Inflammatory macrophage treated with lipopolysaccharide for 4 hours (primary cell): ENCODE measurements at places on chromosomes 7 and 10.

DNA sequence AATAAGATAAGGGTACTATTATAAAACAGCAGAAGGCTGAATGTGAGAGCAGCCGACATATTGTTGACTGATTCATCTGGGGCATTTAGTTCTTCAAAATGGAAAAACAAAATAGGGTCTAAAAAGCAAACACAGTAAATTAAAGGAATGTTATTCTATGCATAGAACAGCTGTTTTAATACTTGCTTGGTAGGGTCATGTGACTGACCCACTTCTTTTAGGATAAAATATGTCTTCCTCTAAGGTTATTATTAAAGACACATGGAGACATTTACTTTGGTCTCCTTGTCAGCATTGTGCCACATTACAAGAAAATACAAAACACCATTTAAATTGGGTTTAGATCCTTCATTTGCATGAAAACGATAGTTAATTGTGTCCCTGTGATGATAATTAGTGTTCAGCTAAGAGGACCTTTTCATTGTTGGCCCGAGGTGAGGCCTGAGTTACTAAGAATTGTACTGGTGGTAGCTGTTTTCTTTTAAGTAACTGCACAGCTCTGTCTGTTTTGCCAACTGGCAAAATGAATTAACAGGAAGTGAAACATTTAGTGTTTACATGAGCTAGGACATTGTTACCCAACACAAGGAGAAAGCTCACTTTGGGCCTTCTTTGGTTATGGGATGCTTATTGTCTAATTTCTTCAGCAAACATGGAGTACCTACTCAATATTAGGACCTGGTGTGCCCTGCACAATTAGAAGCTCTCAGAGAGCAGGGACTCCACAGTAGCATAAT, 764.4 kb downstream of the LRMDA start:
- DNase-seq, result peak; percentile 29

- no peak for DNase-seq
Measured at GRCh38 chr10:24579906-24580305, 143.8 kb downstream of the ARHGAP21 start.

- DNase-seq, result peak; percentile 65
Measured at GRCh38 chr10:49191349-49191748, 3.2 kb upstream of the TMEM273 start.

DNA sequence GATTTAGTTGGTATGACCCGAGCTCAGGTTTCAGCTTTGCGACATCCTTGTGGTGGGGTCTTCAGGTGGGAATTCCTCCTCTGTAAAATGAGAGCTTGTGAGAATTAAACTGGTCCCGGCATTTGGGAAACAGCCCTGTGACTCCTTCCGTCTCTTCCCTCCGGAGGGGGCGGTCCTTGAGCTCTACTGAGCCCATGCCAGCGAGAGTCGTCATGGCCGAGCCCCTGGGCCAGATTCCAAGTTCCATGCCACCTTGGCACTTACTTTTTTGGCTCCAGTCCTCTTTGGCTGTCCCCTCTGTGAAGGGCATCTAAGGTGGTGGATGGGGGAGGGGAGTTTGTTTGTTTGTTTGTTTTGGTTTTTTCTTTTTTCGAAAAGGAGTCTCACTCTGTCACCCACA, 47.6 kb downstream of the GTF2IRD1 start:
- no peak for DNase-seq

- no peak for DNase-seq
Measured at GRCh38 chr7:71718563-71718962, 586.6 kb downstream of the GALNT17 start.

DNA sequence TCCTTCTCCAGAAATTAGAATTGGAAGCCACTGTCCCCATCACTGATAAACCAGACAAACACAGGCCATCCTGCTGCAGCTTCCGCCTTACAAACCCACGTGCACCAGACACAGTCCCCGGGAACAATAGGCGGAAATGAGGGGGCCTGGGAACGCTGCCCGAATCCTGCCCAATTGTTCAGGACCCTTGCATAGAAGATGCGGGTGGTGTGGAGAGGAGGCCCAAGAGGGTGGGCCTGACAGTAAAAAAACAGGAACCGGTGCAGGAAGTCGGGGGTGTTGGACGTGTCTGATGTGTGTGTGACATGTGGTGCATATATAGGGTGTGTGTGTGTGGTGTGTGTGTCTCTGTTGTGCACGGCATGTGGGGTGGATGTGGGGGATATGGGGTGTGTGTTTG, 26.5 kb upstream of the CHST15 start:
- DNase-seq, result peak; percentile 59

- peak; percentile 95 for DNase-seq
Measured at GRCh38 chr10:87094373-87095235, at the start of the genes GLUD1 and SHLD2. GLUD1 (minus strand) TSS chr10:87094843; CDS start chr10:87094769, 74 bp downstream. SHLD2 (plus strand) TSS chr10:87095206; CDS start chr10:87151355, 56,149 bp downstream.

- DNase-seq, result no peak
Measured at GRCh38 chr10:2401459-2401858, 664.1 kb upstream of the ADARB2 start.

DNA sequence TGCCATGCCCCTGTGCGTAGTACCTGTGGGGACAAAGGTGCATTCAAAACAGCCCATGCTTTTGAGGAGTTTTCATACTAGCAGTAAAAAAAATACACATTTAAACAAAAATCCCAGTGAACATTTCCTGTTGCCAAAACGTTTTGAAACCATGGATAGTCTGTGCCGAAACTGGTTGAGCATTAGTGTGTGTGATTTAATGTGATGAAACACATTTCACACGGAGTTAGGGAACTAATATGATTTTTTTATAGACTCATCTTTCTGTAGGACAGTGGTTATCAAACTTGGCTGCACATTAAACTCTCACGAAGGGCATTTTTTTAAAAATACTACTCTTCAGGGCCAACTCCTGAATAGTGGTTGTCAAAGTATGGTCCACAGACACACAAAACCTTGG, 111.8 kb upstream of the CREB5 start:
- no peak for DNase-seq

DNA sequence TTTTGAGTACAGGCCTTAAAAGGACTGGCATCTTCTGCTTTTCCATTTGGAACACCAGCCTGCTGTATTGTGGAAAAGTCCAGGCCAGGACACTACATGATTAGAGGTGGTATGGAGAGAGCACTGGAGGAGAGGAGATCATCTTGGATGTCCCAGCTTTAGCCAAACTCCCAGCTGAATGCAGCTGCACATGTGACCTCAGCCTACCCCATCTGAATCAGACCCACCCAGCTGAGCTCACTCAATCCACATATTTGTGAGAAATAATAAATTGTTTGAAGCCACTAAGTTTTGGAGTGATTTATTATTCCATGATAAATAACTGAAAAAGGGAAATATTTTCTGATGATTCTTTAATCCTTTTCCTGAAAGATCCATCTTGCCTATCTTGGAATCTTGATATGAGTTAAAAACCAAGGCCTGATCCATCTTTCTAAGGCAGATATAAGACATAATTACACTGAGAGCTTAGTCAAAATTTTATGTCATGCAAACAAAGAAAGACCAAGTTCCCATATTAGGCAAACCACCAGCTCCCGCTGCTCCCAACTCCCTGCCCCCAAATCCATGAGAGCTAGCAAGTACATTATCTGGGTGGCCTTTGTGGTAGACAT, 55.1 kb upstream of the TRIL start:
- DNase-seq, result no peak

GRCh38 chr7:85638394-85638793, 451.5 kb upstream of the SEMA3D start:
- DNase-seq, result no peak

DNA sequence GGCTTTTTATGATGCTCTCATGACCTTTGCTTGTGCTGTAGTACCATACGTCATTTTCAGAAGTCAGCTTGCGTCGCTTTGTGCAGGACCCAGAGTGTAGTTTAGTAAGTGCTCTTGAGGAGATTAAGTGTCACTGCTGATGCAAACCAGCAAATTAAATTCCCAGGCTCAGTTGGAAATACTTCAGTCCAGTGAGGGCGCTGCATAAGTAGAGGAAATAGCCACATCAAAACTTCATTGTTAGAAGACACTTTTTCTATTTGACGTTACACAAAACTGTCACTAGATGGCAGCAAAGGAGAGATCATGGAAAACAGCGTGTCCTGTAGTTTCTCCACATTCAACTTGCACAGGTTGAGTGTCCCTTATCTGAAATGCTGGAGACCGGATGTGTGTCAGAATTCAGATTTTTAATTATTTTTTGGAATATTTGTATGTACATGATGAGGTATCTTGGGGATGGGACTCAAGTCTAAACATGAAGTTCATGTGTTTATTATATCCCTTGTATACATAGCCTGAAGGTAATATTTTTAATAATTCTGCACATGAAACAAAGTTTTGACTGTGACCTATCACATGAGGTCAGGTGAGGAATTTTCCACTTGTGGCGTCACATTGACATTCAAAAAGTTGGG, 7.9 kb downstream of the ZNF22 start:
- peak; percentile 77 for DNase-seq

GRCh38 chr7:68629-69028, 123.7 kb upstream of the FAM20C start:
- DNase-seq, result no peak

DNA sequence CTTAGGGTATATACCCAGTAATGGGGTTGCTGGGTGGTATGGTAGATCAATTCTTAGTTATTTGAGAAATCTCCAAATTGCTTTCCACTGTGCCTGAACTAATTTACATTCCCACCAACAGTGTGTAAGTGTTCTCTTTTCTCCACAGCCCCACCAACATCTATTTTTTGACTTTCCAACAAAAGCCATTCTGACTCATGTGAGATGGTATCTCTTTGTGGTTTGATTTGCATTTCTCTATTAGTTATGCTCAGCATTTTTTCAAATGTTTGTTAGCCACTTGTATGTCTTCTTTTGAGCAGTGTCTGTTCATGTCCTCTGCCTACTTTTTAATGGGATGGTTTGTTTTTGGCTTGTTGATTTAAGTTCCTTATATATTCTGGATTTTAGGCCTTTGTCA, 66.4 kb downstream of the MGAM2 start:
- no peak for DNase-seq

DNA sequence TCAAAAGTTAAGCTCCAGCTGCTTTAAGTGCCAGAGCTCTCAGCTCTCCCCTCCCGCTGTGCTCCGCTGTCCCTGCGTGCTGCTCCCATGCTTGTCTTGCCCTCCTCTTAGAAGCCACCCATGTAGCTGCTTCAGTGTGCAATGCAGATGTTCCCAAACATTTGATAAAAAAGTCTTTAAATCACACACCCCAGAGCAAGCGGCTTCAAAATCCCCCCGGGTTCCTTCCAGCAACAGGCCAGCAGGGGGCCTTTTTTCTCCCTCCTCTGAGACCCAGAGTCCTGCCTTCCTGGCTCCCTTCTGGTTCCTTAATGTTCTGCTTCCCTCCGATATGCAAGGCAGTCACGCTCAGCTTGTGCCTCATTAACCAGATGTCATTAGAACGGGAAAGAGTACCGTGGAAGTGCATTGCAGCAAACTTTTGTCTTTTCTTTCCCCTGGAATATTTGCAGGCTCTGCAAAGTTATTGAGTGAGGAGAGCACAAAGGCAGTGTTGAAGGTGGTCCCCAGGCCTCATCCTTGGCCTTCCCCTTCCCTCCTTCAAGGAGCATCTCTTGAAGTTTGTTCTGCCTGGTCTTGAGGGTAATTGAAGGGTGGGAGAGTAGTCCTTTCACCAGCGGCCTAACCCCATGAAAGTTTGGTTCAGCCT, 25.5 kb downstream of the LDB3 start:
- DNase-seq, result peak; percentile 19

- no peak for DNase-seq
Measured at GRCh38 chr7:140889645-140890044, 35.1 kb downstream of the BRAF start.

DNA sequence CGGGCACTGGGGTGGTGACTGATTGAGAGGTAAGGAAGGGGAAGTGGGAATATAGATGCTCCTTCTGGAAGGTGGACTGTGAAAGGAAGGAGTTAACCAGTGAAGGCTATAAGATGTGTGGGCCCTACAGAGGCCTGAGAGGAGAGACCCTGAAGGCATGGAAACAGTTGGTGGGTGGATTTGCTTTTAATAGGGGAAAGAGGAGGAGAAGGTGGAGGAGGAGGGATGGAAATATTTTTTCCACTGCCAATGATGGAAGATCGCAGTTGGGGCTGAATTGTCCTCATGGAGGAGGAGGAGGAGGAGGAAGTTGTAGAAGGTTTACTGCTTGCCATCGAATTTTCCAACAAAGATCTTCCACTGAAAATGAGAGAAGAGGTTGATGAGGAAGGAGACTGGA, 80.3 kb downstream of the KIAA1217 start:
- DNase-seq, result no peak

GRCh38 chr7:127961786-127962453, 69.3 kb downstream of the LRRC4 start:
- no peak for DNase-seq

- DNase-seq, result no peak
Measured at GRCh38 chr7:121049028-121049791, 60.7 kb downstream of the CPED1 start.

- DNase-seq, result no peak
Measured at GRCh38 chr10:24255115-24255880, 46.4 kb downstream of the KIAA1217 start.

DNA sequence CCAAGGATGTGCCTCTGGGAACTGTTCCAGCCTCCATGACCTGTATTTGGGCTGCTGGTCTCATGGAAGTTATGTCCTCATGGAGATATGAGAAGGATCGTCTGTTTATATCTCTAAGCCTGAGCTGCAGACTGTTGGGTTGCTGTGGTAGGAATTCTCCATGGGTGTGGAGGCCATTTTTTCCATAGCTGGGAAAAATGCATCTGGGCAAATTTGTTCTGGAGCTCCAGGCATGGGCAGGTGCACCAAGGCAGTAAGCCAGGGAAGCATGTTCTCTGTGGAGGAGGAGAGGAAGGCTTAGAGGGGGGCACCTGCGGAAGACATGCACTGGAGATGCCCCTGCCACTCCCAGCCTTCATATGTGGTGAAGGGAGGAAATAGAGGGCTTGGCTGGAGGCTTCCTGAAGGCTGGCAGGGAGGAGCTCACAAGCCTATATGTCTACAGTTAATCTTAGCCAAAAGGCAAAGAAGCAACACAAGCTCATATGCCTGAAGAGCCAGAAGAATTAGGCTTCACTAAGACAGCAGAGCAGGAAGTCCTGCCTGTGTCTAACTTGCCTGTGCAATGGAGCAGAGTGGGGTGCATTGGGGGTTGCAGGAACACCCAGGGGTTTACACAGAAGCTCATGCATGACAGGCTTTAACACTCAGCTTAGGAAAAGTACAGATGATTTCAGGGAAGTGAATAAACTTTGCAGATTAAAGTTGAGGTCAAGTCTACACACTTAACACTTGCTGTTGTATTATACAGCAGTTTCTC, 35.1 kb upstream of the CXCL12 start:
- no peak for DNase-seq

DNA sequence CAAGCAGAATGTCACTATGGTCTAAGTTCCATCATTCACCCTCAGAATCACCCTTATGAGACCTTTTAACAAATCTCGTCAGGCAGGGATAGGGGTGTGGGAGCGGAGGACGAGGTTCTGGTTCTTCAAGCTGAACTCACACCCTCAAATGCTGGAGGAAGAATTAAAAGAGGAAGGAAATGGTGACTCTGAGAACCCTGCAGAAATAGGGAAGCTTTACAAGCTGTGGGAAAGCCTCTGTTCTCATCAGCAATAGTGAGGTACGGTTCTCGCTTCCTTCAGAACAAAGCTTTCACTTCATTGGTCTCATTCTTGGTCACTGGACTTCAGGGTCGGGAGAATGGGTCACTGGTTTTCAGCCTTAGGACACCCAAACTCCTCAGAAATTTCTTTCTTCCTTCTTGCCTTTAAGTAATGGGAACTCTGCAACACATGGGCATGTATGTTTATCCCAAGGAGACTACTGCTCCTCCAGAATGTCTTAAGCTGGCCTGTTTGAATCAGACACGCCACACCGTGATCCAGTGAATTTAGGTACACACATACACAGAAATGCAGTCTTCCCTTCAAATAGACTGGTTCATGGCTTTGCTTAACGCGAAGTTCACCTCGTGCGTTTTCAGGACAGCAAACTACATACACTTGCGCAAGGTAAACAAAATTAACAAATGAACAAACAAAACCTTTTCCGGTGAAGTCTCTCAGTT, 226.0 kb downstream of the SFMBT2 start:
- DNase-seq, result peak; percentile 98

GRCh38 chr7:15603124-15603523, 41.3 kb upstream of the AGMO start:
- DNase-seq, result no peak
